ENCODE measurements at places on chromosomes 5 and 9.

DNA sequence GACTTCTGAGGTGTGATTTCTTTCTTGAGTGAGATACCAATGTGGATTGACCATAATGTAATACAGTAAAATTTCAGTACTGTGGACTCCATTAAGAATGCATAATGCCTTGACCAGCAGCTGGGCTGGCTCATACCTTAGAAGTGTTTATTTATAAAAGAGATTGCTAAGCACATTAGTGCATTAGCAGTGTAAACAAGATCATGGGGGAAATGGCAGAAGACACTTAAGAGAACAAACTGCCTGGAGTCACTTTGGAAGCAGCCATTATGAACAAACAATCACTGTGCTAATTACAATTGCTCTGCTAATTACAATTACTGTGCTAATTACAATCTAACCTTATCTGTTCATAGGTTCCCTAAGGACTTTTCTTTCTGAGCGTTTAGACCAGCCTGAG is 104.2 kb downstream of the TRIM32 start:
- DNase-seq: no peak

DNA sequence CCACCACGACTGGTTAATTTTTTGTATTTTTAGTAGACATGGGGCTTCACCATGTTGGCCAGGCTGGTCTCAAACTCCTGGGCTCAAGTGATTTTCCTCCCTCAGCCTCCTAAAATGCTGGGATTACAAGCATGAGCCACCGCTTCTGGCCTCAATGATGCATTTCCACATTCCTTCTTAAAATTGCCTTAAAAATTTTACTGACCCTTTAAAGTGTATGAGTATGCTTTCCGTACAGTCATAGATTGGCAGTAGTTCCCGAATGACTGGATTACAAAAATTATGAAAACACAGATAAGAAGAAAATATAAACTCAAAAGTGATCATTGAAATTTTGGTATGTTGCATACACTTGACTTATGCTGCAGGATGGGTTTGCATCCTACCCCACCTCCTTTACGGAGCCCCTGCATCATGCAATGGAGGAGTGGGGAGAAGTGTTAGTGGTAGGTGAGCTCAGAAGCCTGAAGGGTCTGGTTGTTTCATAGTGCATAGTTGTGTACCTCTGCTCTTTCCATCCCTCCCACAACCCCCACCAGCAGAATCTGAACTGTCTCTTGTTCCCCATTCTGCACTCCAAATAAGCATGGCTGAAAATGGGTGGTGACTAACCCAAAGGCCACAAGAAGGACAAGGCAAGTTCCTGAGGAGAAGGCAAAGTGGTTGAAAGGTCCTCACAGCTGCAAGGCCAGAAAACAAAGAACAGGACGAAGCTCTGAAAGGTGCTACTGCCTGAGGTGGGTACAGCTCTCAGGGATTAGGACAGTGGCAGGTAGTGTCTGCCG is 26.8 kb downstream of the ANKRD55 start:
- DNase-seq: no peak

DNA sequence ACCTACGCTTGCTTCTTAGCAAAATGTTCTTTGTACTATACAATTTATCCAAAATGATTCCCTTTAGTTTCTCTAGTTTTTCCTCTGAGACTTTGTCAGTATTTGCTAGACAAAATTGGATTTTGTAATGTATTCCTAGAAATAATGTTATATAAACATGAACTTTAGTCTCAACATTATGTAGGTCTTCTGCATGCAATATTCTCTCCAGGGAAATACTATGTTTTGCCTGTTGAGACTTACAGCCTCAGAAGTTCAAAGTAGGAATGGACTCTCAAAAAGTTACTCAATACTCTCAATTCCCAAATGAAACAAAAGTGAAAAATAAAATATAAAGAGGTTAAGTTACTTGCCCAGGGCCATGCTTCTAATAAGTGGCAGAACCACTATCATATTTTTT is 24.8 kb upstream of the SMC2 start:
- no peak for DNase-seq

DNA sequence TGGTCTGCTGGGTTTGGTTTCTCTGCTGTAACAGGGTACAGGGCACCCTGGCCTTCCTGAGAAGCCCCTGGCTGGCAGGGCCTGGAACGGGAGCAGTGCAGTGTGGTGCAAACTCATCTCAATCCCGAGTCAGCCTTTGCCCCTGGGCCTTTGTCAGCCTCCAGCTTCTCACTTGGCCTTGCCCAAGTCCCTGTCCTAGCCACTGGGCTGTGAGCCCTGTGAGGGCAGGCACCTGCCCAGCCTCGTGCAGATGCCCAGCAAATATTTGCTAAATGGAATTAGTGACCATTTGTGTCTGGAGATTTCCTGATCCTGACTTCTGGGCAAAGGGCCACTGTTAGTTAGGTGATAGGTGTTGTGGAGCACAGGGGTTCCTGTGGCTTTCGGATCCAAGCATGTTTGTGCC is 13.0 kb downstream of the RGS3 start:
- DNase-seq: no peak

GRCh38 chr5:153880106-153880505 is 158.6 kb downstream of the FAM114A2 start:
- no peak for DNase-seq

DNA sequence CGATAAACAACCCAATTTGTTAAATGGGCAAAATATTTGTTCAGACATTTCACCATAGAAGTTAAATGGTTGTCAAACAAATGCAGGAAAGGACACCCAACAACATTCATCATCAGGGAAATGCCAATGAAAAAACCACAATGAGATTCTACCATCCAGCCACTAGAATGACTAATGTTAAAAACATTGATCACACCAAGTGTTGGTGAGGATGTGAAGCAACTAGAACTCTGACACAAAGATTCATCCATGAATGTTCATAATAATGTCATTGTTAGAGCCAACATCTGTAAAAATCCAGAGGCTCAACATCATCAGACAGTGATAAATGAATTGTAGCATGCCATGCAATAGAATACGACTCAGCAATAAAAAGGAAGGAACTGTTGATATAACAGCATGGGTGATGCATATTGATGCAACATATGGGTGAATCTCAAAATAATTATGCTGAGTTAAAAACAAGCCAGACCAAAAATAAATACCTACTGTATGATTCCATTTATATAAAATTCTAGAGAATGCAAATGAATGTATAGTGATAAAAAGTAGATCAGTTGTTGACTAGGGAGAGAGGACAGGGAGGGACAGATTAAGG is 55.9 kb upstream of the UNC5A start:
- DNase-seq: no peak

DNA sequence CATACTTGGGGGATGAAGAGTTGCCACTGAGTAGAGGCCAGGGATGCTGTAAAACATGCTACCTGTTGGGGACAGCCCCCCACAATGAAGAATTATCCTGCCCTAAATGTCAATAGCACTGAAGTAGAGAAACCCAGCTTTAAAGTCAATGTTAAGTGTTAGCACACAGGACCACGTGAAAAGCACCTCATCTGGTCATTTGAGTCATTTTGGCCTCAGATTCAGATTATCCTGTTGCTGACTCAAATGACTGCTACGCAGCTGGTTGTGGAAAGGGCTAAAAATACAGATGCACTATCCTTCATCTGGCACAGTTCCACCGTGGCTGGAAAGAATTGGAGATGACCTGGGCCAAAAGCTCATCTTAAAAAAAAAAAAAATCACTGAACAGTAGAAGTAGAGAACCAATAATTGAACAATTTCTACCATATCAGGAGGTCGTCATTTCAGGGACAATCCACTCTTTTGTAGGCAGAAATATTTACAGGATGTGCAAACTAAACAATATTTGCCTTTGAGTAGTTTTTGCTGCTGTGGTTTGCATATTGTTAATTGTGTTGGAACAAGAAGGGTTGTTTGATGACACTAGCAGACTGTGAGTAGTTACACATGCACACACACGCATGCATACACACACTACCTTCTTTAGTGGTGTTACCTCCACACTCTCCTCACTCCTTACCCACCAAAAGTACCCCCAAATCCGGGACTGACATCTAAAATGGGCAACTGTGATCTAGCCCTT is 195.3 kb upstream of the KLF9 start:
- no peak for DNase-seq

GRCh38 chr9:32783168-32783891 is at the start of gene TMEM215:
TSS of gene TMEM215 (plus strand) at chr9:32783540. CDS start at chr9:32784184, 644 bp downstream.
- no peak for DNase-seq

DNA sequence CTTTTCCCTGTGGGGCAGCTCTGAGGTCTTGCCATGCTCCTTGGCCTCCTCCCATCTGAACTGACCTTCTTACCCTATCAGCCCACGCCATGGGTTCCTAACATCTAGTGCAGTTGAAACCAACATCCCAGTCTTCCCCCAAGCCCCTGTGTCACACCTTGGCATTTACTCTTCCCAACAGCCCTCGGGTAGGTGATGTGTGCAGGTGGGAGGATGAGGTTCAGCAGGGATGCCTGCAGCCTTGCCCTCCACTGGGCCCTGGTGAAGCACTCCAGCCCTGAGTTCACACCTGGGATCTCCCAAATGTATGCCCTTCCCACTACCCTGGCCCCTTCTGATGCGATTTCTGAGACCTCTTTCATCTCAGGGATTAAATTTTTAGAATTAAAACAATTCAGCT is 15.5 kb downstream of the IRX2 start:
- no peak for DNase-seq

GRCh38 chr5:131264451-131265099 is 722 bp downstream of the CDC42SE2 start:
- no peak for DNase-seq
